NCI-H526 treated with DMSO at 0.1 percent for 48 hours (cell line): ENCODE measurements at places on chromosomes 5 and 9.

DNA sequence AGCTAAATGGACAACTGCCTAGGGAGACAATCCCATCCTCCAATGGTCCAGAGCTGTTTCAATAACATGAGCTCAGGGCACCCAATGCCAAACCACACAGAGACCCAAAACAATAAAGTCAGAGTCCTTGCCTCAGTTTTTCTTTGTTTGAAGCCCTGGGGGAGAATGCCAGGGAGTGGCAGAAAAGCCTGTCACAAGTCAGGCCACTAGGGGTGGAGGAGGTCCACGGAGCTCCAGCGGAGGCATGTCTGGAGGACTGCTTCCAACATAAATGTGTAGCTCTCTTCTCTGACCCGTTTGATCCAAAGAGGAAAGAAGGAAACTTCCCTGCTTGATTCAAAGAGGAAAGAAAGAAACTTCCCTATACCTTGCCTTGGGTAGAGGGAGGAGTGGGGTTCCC is 175.3 kb downstream of the HSPA4 start:
- DNase-seq, result no peak

DNA sequence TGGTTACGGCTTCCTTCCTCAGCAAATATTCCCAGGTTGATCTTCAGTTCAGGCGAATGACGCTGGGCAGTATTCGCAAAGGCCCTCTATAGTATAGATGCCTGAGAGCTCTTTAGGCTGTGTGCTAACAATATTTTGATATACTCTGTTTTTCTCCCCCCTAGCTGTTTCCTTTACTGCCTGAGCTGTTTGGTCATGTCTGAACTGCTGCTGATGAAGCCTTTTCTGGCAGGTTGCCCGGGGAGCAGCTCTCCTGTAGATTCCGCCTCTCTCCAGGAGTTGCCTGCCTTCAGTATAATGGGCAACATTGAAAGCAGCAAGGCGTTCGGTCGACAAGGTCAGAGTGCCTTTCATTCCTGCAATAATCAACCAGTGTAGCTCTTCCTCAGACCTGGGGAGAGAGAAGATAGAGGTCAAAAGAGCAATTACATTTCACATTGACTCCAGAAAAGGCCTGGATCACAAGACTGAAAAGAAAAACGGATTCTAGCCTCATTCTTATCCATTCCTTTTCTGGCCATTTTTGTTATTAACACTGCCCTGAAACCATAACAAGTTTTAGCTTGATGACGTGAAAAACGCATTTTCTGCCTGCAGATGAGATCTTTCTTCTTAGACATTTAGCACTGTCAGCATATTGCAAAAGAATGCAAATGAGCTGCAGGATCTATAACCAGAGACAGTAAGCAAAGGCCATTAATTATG is 60.1 kb upstream of the ZNF608 start:
- DNase-seq, result peak; percentile 81

GRCh38 chr9:120841930-120842684 is 615 bp downstream of the PSMD5 start:
- DNase-seq, result no peak

- no peak for DNase-seq
Observed at GRCh38 chr9:129486756-129487657, 133.9 kb downstream of the C9orf50 start.

- no peak for DNase-seq
Observed at GRCh38 chr9:14906644-14907359, 3.4 kb downstream of the FREM1 start.

DNA sequence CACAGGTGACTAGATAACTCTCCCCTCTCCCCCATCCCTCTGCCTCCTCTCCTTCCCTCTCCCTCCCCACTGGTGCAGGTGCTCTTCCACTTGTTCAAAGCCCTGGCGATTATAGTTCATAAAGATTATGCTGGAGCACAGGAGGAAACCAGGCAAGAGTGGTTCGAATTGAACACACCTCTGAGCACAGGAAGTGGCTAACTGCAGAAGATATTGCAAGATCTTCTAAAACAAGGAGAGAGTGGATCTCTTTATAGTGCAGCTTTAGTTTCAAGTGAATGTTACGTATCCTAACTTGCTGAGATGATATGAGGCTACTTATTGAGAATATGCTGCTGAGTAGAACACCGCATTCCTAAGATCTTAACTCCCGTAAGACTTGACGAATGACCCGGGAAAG is 178.4 kb downstream of the GOLPH3 start:
- DNase-seq, result no peak

DNA sequence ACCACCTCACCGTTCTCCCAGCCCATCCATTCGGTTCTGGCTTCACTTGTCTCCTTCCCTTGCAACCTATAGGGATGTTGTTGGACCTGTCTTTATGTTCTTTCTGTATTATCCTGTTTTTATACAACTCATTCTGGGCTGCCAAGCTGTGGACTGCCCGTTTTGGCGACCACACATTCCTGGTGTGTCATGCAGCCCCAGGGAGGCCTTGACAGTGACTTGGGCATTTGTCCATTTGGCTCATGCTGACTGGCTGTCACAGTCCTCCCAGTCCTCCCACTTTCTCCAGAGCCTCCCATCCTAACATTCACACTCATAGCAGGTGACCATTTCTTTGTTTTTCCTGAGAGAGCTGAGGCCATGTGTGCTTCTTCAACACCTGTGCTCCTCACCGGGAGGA is 136.4 kb downstream of the SLF1 start:
- DNase-seq, result no peak

DNA sequence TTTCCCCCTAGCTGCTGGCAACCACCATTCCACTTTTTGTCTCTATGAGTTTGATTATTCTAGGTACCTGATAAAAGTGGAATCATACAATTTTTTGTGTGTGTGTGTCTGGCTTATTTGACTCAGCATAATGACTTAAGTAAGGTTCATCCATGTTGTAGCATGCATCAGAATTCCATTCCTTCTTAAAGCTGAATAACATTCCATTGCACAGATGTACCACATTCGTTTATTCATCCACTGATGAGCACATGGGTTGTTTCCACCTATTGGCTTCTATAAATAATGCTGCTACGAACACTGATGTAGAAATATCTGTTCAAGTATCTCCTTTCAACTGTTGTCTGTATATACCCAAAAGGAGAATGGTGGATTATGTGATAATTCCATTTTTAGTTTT is 33.7 kb downstream of the AP3B1 start:
- DNase-seq, result no peak

DNA sequence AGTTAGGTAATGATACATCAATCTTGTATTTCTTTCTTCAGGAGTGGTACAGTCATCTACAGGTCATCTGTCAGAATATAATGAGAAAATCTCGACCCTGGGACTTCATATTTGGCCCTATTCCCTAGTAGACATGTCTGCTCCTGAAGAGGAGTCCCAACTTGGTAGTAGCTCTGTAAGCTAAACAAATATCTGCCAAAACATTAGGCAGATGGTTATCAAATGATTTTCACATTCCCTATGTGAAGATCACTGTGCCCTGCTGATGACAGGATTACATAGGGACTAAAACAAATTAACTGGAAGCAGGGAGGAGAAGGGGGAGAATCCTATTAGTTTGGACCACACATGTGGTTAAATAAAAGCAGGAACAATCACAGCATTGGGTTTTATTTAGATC is 138.6 kb upstream of the NFIB start:
- DNase-seq, result no peak

DNA sequence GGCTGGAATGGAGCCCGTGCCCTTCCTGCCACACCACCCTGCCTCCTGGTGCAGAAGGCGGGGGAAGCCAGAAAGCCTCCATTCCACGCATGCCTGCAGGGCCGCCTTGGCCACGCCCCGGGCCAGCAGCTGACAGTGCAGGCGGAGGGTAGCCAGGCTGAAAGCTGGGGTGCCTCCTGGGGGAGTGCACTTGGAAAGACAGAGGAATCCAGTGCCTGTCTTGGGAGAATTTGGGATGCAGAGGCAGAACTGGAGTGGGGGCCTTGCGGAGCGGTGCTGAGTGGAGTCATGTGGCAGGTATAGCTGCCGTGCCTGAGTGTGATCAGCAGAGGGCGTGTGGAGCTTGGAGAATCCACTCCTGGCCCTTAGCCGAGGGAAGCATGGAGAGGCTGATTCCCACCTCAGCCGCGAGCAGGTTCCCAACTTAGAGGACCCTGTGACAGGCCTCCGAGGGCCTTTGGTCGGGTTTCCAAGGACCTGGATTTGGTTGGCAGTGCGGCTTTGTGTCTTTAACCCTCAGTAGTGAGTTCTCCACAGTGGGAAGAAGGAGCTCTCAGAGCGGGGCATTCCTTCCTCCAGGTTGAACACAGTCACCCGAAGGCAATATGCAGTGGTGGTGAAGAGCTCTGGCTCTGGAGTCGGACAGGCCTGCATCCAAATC is 9.1 kb upstream of the URM1 start:
- DNase-seq, result peak; percentile 42
